ENCODE measurements at places on chromosomes 2 and 18.

GRCh38 chr2:31965094-31965493 is 45.7 kb downstream of the MEMO1 start:
- DNase-seq: no peak

GRCh38 chr2:236209535-236209934 is 41.3 kb upstream of the GBX2 start:
- DNase-seq: peak; percentile 58

DNA sequence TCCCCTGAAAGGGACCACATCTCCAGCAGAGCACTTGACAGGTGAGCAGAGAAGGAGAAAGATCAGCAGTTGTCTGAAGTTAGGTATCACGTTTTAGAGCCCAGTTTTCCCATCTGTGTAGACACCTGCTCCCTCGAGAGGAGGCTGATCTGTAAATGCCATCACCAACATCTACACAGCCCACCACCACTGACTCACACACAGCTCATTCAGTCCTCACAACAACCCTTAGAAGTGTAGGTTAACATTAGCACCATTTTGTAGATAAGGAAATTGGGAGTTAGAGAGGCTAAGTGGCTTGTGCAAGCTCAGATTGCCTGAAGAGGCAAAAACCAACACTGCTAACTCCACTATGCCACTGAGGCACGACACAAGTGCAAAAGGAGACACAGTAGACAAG is 37.2 kb upstream of the STAT1 start:
- DNase-seq: no peak

- DNase-seq: no peak
Measured at GRCh38 chr2:227411320-227411989, 23.7 kb upstream of the SCYGR1 start.

- DNase-seq: peak; percentile 67
Measured at GRCh38 chr18:55384551-55385275, 203.3 kb downstream of the TCF4 start.

DNA sequence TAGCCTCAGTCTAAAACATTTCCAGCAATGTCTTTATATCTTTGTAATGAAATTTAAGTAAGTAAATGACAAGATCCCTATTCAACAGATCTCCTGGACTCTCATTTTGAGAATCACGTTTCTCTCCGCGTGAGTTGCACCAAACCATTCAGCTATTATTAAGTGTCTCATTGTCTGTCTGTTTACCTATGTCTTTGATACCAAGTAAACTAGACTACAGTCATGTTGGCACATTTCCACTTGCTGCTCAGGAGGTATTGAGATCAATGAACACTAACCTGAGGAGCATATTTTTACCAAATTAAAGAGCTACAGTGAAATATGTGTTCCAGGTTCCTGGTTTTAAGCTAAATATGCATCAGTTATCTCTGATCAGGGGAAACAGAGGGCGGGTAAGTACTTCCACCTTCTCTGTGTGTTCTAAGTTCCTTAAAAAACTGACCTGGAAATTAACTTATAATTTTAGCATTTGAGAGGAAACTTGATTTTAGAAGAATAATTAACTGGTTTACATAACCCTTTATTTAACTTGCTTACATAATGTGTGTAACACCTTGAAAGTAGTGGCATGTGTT is 125.8 kb downstream of the OSBPL6 start:
- no peak for DNase-seq

GRCh38 chr18:22860807-22861206 is 72.3 kb upstream of the RBBP8 start:
- no peak for DNase-seq

DNA sequence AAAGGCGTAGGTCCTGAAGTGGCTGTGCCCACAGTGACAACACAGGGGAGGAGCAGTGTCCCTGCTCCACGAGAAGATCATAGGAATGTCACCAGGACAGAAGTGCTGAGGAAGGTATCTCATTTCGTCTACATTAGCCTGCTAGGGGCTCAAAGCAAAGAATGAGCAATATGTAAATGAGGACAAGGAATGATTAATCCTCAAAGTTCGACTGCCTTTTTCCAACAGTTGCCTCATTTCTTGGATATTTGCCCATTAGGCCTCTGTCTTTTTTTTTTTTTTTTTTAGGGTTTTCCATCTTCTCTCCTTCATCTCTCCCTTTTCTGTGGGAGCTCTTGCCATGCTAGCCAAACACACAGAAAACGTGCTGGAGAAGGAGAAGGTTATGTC is 105.2 kb upstream of the ARHGAP28 start:
- DNase-seq: no peak

- DNase-seq: no peak
Measured at GRCh38 chr2:9844576-9844975, 1.3 kb downstream of the TAF1B start.

DNA sequence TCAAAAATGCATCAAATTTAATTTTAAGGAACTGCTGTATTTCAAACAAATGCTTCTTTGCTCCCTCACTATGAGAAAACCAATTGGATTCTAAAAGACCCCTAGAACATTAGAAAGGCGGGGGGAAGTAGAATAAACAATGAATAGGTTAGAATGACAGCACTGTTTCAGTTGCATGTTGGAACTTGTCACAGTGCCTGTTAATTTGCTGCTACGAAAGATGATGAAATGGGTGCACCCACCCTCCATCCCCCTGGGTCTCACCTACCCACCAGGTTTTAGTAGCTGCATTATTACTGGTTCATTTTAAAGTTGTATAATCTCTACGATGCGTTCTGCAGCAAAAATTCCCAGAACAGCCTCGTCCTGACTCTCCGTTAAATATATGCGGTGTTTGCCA is 193.0 kb upstream of the COPS8 start:
- no peak for DNase-seq

- DNase-seq: no peak
Measured at GRCh38 chr2:62506421-62506750, 391 bp upstream of the TMEM17 start.

DNA sequence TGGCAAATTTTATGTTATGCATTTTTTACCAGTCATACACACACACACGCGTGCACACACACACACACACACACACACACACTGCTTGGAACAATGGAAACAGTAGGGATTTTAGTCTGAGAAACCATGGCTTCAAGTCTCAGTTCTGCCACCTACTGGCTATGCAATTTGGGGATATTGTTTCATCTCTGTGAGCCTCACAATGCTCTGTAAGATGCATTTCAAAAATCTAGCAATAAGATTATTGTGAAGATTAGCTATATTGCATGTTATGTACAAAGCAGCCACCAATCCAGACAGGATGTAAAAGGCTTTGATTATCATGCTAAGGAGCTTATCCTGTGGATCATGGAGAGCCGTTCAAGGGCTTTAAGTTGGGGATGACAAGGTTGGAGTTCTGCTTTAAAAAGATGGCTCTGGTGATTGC is 401.4 kb downstream of the NBAS start:
- peak; percentile 37 for DNase-seq

DNA sequence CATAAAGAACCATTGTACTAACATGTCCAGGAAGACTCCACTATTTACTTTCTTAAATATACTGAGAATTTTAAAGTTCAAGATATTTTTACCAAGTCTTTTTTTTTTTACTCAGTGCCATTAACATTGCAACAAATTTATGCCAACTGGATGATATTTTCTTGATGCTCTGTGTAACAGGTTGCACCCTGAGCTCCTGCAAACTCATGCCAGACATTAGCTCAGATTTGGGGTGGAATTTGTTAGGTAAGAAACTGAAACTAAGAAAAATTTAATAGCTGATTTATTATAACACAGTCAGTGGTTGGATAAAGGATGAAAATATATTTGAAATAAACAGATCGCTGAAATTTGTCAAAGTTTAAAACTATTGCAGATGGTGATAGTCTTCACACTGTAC is 228.6 kb upstream of the SPHKAP start:
- DNase-seq: no peak

- DNase-seq: no peak
Measured at GRCh38 chr18:63258749-63259566, 60.6 kb downstream of the BCL2 start.

DNA sequence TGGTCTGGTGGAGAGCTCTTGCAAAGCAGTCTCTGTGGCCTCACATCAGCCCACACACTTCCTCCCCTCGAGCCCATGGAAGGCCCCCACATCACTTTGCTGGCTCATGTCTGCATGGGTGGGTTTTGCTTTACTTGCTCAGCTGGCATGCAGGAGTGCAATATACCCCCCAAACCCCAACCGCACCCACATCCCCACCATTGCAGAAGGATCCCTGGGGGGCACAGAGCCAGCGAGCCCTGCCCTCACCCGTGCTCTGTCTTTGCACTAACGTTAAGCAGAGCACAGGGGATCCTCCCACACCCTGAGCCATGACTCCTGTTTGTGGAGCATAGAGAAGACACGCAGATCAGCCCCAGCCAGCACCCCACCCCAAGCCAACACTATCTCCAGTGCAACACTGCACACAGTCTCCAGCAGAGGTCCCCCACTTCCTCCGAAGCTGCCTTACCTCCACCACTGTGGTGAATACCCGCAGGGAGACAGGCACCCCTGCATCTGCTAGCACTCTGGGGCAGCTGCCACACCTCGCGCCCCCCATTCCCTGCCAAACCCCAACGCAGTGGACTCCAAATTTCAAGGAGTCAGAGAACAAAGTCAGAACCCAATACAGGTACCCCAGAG is 177.8 kb upstream of the RGPD4 start:
- DNase-seq: peak; percentile 11

- DNase-seq: no peak
Measured at GRCh38 chr18:67241299-67241698, 275.2 kb downstream of the DSEL start.

GRCh38 chr2:229519655-229520430 is 194.5 kb downstream of the DNER start:
- DNase-seq: no peak

DNA sequence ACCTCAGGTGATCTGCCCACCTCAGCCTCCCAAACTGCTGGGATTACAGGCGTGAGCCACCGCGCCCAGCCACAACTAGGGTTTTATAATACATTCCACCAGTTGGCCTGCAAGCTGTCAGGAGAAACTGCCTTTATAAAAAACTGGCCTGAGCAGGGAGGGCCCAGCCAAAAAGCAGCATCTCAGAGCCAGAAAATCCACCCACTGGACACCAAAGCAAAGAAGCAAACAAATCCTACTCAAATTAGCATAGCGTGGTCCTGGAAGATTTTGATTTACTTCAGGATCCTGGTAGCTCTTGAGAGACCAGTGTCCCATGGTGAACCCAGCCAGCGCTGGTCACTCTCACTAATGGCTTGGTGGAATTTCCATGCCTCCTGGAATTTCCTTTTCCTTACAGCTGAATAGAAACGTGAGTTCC is 60.0 kb upstream of the PXDN start:
- no peak for DNase-seq

DNA sequence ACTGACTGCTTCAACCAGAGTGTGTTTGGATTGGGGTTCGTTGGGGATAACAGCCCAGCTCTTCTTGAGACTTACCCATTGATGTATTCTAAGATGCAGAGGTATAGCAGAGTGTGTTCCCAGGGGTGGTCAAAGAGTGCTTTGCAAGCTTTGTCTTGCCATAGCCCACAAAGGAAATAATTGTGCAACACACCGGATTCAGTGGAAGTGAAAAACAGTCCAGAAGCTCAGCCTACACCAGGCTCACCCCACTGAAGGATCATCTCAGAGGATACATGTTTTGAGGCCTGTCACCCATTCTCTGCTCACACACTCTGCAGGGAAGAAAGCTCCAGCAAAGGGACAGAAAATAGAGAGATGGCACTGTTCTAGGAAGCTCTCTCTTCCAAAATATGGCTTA is 9.6 kb downstream of the CACNB4 start:
- no peak for DNase-seq

DNA sequence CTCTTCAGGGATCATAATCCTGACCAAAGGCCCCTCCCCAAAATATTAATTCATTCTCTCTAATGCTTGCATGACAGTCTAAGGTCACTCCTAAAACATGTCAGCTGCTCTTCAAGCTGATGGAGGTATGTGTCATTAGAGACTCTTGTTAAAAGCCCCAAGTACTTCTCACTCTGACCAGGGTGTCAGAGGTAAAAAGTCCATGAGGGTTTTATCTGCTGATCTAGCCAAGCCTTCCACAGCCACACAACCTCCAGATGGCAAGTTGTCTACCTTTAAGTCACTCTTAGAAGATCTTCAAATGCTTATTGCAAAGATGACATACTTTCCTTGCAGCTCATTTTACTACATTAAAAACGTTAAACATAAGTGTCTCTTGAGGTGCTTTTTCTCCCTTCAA is 83.6 kb upstream of the ETAA1 start:
- DNase-seq: no peak

DNA sequence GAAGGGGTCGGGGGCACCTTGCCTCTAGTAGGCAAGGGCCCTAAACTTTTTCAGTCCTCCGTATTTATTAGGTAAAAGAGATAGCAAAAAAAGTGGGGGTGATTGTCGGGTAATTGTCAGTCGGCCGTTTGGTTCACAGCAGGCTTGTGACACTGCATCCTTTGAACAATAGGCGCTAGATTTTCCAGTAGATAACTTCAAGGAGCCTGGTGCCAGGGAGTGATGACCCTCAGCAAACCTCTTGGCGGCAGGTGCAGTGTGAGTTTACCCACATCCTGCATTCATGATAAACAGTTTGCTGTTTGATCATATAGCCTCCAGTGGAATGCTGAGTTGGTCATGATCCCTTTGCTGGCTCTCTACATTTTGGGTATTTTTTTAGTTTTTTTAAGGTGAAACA is 22.9 kb downstream of the SERPINB8 start:
- no peak for DNase-seq

GRCh38 chr2:127612111-127612822 is 33.7 kb upstream of the GPR17 start:
- no peak for DNase-seq

GRCh38 chr2:32798829-32799228 is 147.9 kb upstream of the LTBP1 start:
- DNase-seq: no peak

DNA sequence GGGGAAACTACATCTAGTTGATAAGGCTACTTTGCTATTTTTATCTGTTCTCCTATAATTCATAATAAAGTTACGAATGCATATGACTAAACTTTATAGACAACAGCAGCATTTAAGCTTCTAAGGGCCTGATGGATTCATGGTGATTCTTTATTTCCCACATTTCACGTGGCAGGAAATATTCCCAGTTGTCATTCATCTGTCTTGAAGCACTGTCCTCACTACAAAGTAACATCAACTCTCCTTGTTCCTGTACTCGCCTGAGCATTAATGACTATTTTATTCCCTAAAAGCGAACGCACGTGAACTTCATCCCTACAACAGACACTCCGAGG is 2.6 kb downstream of the SATB2 start:
- no peak for DNase-seq

- DNase-seq: peak; percentile 32
Measured at GRCh38 chr2:74513605-74514367, 464 bp upstream of the TLX2 start.

DNA sequence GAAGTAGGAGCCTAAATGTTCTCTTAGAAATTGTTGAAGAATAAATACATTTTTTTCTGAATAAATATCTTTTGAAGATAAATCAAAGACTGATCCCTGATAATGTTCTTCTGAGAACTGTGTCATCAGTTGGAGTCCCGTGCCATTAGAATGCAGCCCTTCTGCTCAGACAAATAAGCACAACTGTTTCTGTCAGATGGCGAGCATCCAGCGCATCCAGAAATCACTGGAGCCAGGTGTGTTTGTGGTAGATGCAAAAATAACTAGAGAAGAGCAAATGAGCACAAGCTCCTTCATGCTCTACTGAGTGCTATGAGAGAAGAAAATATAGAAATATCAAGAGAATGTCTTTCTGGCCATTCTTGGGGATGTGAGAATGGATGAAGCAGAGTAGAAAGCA is 573.7 kb downstream of the THSD7B start:
- no peak for DNase-seq
